Breast epithelium (tissue), 4 donors: ENCODE measurements at places on chromosomes 2 and 18.

- no peaks in the 10 kb centered on the region for H3K4me1 ChIP-seq
- H3K4me3 ChIP-seq: no peak overlapping the region
- H3K27me3 ChIP-seq: no peaks in the 10 kb centered on the region
- no peak for DNase-seq
- H3K36me3 ChIP-seq: no peaks in the 10 kb centered on the region
Observed at GRCh38 chr2:77156599-77156998, 365.6 kb downstream of the LRRTM4 start.

- H3K27ac ChIP-seq: no peak overlapping the region
- H3K27me3 ChIP-seq: no peaks in the 10 kb centered on the region
- no peak for DNase-seq
- no peaks in the 10 kb centered on the region for H3K4me1 ChIP-seq
- no peaks in the 10 kb centered on the region for H3K36me3 ChIP-seq
Observed at GRCh38 chr18:33076601-33077000, 303.8 kb upstream of the KLHL14 start.

GRCh38 chr18:55219059-55219458 lies 259.8 kb upstream of the CCDC68 start:
- DNase-seq: no peak
- no peak overlapping the region for H3K4me3 ChIP-seq
- no peak overlapping the region for H3K27ac ChIP-seq

- peak overlapping the region; percentile 71 for H3K4me3 ChIP-seq
- H3K4me1 ChIP-seq: no peaks in the 10 kb centered on the region
- peak overlapping the region; percentile 94 for H3K27ac ChIP-seq
Observed at GRCh38 chr2:64750817-64751285, 97.1 kb upstream of the SERTAD2 start.

DNA sequence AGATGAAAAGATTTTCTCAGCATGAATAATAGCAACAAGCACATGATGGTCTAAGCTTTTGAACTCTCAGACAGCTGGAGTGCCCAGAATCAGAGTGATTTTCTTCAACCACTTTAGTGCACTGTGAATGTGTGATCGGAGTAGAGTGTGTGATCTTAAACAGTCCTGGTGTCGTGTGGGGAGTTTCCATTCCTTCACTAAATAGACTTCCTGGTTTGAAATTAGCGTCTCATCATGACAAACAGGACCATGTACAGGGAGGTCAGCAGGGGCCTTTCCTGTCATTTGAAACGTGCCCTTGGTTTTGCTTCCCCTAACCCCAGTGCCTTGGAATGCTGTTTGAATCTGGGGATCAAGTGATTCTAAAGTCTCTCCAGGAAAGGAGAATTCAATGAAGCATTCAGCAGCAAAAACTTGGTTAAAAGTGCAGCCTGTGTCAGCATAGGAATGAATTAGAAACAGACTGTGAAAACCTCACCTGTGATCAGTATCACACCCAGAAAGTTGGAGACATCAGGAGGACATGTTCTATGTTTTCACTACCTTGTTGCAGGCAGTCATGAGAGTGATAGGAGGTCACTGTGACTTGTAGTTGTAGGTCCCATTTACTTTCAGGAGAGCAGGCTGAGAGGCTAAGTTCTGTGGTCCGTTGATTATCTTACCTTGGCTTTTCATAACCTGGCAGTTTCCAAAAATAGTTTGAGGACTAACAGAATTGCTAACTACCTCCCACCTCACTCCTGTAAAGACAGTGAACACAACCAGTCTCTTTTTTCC lies 400.3 kb downstream of the MTX2 start:
- H3K4me3 ChIP-seq: no peak overlapping the region
- H3K27ac ChIP-seq: no peak overlapping the region
- no peaks in the 10 kb centered on the region for H3K4me1 ChIP-seq
- H3K36me3 ChIP-seq: no peaks in the 10 kb centered on the region
- DNase-seq: no peak
- no peaks in the 10 kb centered on the region for H3K27me3 ChIP-seq

GRCh38 chr2:236748385-236748784 lies 178.8 kb downstream of the ACKR3 start:
- H3K4me3 ChIP-seq: no peak overlapping the region
- no peaks in the 10 kb centered on the region for H3K27me3 ChIP-seq
- no peaks in the 10 kb centered on the region for H3K4me1 ChIP-seq
- H3K27ac ChIP-seq: no peak overlapping the region
- DNase-seq: no peak

GRCh38 chr2:217866457-217866856 lies 136.3 kb downstream of the TNS1 start:
- H3K27ac ChIP-seq: peak overlapping the region; percentile 3
- DNase-seq: no peak
- H3K36me3 ChIP-seq: no peaks in the 10 kb centered on the region
- H3K27me3 ChIP-seq: no peaks in the 10 kb centered on the region
- H3K4me3 ChIP-seq: no peak overlapping the region

DNA sequence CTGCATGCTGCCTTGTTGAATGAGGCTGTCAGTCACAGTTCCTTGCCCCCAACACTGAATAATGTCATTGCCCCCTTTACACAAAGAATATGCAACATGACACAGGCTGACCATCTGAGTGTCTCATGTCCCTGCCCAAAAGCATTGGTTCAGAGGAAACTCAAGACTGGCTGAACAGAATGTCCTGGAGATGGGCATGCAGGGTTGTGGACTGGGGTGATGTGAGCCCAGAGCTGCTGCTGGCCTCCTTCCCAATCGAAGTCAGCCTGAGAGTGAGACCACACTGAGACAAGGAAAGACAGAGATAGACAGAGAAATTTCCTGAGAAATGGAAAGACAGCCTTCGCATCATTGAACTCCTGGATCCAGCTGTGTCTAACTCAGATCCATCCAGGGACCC lies 110.1 kb downstream of the PID1 start:
- no peak for DNase-seq
- no peaks in the 10 kb centered on the region for H3K27me3 ChIP-seq

GRCh38 chr18:32771871-32772580 lies 797 bp downstream of the KLHL14 start:
- H3K4me1 ChIP-seq: peaks cover 6% of the 10 kb centered on the region
- no peaks in the 10 kb centered on the region for H3K36me3 ChIP-seq
- H3K4me3 ChIP-seq: peak overlapping the region; percentile 50
- H3K27me3 ChIP-seq: peaks cover 39% of the 10 kb centered on the region
- no peak for DNase-seq
- H3K27ac ChIP-seq: no peak overlapping the region

GRCh38 chr2:172751564-172751963 lies 15.9 kb downstream of the RAPGEF4 start:
- H3K27ac ChIP-seq: no peak overlapping the region
- H3K4me1 ChIP-seq: no peaks in the 10 kb centered on the region
- H3K36me3 ChIP-seq: no peaks in the 10 kb centered on the region
- H3K4me3 ChIP-seq: no peak overlapping the region
- no peaks in the 10 kb centered on the region for H3K27me3 ChIP-seq
- no peak for DNase-seq

DNA sequence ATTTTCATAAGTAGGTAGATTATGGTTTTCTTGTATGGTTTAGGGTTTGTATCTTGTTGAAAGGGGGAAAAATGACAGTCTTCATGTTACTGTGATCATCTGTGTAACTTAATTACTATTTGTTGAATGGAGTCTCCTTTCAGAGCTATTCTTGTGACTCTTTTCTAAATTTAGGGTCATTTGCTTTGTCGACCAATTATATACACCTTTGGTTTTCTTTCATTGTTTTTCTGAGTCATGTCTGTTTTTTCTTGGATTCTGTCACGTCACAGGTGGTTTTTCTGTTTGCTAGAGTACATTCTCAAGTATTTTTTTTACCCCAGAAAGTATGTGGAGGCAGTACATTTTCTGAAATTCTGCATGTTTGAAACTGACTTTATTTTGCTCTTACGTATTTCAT lies 43.8 kb upstream of the DYSF start:
- no peak overlapping the region for H3K4me3 ChIP-seq
- no peaks in the 10 kb centered on the region for H3K4me1 ChIP-seq
- H3K27ac ChIP-seq: no peak overlapping the region
- H3K36me3 ChIP-seq: peaks cover 8% of the 10 kb centered on the region
